Femur (tissue), 1 donor: ENCODE measurements at places on chromosomes 7 and 10.

DNA sequence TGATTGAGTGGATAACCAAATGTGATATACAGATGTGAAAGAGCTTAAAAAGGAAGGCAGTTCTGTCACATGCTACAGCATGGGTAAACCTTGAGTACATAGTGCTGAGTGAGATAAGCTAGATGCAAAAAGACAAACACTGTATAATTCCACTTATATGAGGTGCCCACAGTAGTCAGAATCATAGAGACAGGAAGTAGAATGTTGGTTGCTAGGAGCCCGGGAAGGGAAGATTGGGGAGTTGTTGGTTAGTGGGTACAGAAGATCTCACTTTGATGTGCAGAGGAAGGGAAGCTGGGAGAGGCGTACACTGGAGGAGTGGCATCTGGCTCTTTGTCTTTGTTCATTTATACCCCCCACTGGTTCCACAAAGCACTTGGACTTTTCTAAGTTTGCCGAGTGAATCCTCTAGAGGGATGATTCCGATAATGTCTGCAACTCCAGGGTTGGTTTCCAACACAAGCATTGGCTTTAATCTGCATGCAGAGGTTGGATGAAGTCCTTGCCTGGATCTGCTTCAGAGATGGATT, 39.5 kb downstream of the TSPAN14 start:
- no peak for DNase-seq

DNA sequence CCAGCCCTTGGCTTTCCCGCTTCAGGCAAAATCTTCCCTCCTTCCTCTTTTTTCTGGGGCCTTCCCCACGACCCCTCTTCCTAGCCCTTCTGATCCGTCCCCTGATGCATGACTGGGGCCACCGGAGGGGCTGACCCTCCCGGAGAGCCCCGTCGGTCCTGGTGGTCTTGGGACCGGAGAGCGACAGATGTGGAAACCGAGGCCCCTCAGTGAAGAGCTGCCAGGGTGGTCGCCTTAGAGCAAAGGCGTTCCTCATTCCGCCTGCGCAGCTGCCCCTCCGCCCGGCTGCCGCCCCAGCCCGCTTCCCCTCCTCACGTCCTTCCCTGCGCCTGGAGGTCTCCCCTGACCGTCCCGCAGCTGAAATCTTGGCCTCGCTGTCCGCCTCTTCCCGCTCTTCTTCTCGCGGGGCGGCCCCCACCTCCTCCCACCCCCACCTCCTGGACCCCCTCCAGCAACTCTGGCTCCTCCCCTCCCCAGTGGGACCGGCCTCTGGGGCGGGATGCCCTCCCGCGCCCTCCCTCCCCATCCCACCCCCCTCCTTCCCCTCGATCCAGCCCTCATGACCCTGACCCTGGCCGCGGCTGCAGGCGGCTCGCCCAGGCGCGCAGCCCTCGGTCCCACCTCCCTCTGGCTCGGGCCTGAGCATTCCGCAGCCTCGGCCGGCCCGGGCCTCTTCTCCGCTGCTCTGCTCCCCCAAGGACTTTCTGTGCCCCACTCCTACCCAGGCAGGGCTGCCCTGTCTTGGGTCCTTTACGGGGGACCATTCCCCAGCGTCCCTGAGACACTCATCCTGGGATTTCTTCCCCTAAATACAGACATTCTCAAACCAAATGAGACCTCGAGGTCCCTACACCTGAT, at the start of gene RARRES2:
Gene RARRES2, minus strand, starts transcription at position 367 of the 858 bp plus-strand sequence. CDS start 1,020 bp downstream, outside the sequence.
- DNase-seq: peak; percentile 67

GRCh38 chr7:125592331-125592730, 662.7 kb upstream of the POT1 start:
- no peak for DNase-seq

DNA sequence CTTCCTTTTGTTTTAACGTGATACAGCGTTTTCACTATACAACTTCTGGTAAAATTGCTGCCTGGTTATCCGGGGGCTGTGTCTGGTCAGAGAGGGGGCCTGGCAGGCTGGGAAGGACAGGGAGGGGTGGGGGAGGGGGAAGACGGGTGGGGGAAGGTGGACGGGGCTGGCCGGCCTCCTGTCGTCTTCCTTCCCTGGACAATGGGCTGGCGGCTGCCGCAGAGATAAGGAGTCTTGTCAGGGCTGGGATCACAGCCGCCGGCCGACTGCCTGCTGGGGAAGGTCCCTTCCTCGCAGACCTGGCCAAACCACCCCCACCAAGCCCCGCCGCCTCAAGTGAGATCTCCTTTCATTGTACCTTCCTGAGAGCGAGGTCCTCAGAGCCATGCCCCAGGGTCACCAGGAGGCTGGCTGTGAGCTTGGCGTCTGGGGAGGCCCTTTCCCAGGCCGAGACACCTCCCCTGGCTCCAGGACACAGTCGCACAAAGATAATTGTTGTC, 151.2 kb upstream of the TNRC18 start:
- DNase-seq: no peak

DNA sequence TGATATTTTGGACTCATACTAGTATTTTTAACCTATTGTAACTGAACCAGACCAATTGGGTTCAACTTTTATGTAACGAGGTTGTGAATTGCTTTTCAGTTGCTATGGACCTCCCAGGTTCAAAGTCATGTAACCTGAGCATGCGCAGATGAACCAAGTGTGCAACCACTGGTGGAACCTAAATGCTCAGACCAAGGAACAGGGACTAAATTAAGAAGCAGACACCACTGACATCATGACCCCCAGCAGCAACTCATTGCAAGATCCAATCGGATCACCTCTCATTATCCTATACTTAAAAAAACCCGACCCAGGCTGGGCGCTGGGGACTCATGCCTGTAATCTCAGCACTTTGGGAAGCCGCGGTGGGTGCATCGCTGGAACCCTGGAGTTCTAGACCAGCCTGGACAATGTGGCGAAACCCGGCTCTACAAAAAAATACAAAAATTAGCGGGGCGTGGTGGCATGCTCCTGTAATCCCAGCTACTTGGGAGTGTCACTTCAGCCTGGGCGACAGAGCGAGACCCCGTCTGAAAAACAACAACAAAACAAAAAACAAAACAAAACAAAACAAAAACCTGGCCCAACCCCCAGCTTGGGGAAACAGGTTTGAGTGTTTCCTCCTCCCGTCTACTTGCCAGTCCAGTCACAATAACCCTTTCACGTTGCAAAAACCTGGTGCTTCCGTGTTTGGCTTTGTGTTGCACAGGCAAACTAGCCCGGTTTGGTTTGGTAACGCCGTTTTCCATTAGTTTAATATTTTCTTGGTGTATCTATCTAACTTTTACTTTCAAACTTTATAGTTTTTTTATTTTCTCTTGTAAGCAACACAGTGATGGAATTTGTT, 11.3 kb upstream of the ZNF518A start:
- DNase-seq: no peak

DNA sequence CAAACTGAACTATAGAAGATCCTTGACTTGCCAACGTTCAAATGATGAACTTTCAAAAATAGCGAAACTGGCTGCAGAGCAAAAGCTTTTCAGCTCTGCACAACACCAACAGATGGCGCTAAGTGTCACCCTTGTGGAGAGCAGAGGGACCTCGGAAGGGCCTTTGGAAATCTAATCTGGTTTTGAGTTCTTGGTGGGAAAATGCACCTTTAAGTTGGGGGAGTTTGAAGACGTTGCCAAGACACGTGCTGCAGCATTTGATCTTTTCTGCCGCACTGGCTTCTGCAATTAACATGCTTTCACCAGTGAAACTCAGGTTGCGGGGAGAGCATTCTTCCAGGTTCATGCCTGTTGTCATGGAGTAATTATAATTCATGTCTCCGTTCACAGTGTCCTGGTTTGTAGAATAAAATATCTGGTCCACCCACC, 26.3 kb upstream of the WDR11 start:
- peak; percentile 37 for DNase-seq

- DNase-seq: no peak
Measured at GRCh38 chr7:50342616-50343114, 38.1 kb downstream of the IKZF1 start.

DNA sequence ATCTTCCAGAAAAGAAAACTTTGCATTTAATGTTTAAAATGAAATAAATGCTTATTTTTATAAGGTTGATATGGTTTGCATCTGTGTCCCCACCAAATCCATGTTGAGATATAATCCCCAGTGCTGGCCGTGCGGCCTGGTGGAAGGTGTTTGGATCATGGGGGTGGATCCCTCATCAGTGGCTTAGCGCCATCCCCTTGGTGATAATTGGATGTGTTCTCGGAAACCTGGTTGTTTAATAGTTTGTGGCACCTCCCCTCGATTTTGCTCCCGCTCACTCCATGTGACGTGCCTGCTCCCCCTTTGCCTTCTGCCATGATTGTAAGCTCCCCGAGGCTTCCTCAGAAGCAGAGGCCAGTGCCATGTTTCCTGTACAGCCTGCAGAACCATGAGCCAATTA, 2.4 kb upstream of the MTPAP start:
- DNase-seq: no peak

DNA sequence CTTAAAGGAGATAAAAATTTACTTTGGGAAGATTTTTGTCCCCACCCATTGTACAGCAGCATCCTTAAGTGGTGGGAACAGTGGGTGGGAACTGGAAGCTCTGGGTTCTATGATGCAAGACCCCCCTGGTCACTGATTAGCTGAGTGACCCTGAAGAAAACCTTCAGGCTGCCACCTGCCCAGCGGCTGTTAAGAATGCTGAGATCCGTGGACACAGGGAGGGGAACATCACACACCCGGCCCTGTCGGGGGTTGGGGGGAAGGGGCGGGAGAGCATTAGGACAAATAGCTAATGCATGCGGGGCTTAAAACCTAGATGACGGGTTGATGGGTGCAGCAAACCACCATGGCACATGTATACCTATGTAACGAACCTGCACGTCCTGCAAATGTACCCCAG, 14.5 kb downstream of the CARD11 start:
- no peak for DNase-seq

DNA sequence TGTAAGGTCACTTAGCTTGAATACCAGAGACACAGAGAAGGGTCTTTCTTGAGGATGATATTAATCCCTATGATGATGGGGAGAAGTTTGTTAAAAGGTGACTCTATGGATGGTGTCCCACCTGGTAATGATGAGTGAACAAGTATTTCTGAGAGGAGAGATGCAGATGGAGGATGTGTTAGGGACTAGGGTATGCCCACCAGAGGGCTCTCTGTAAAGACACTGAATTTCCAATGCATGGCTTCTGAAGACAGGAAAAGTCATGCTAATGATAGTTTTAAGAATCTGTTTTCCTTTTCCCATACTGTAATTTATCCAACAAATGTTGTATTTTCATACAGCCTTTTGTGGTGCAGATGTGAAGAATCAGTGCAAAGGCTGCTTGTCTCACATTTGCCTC, 1250.9 kb upstream of the CELF2 start:
- DNase-seq: no peak

DNA sequence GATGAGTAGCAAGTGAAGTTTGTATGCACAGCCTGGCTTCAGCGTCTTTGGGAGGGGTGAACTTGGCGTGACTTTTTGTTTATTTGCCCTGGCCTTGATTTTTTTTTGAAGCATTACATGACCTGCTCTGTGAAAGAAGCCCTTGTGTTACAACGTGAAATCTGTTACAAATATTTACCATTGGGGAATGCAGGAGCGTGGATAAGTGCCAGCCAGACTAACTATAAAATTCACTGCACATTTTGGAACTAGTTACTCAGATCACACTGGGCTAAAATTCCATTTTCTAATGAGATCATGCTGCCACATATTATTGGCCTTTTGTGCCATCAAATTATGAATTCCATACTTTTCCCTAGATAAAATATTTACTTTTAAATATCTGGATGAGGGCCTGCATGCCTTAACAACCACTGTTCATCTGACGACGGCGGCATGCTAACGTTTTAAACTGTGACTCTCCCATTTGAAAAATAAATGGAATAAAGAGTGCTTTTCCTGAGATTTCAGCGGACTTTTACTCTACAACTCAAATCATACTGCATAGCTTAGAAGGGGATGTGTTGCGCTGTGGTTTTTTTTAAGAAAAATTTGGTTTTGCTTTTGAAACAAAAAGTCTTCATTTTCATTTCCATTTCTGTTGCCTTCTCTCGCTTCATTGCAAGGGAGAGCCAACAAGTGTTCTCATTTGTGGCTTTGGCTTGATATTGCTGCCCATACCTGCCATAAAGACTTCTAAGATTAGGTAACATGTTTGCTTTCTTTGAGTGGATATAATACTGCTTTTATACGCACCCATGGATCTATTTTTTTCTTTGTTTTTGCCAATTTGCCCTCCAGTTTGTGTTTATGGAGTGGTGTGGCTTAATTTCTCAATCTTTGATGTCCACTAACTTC, 352.2 kb downstream of the TFEC start:
- peak; percentile 64 for DNase-seq
